ENCODE measurements at places on chromosomes 7 and 10.

DNA sequence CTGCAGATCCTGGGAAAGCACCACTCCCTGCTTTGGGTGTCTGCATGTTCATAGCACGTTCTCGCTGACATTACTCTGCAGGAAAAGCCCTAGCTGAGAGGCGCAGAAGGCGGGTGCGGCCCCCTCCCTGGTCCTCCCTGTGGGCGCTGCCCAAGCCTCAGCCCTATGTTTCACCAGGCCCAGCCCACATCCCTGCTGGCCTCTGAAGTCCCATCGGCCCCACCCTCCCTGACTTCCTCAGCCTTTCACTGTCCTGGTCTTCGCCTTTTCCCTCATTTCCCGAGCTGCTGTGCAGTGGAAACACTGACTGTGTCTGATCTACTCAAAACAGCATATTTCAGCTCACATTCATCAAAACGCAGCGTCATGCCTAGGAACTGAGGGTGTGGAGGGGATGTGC lies 36.3 kb upstream of the DIP2C start:
- DNase-seq = no peak

- no peak for DNase-seq
These were observed 231.5 kb upstream of the KLF14 start for GRCh38 chr7:130965515-130965914.

GRCh38 chr10:114706458-114707055 lies 48.5 kb upstream of the ABLIM1 start:
- DNase-seq = no peak

DNA sequence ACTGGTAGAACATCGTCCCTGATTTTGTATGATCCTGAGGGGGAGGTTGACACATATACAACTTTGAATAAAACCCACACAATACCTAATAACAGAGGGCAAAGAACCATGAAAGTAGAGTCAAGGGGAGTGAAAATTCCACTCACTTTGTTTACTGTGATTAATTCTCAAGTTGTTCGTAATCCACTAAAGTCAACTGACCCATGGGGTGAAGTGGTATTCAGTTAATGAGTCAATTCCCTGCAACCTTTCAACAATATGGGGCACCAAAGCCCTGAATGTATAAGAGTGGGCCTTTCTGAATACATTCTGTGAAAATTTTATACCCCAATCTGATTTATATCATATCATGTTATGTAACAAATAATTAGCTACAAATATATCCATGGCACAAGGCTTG lies 39.0 kb upstream of the C10orf67 start:
- DNase-seq = no peak

GRCh38 chr7:105512415-105512814 lies 9.7 kb downstream of the PUS7 start:
- DNase-seq = no peak

GRCh38 chr10:102101152-102101551 lies 19.0 kb downstream of the LDB1 start:
- no peak for DNase-seq

Measured in COR-L47 (cell line).